A172 (cell line): ENCODE measurements at places on chromosomes 6 and 20. TPM values are rescaled to one million over a fixed set of nuclear protein-coding genes. Genes with fewer than 3 reads are reported as not detected.

GRCh38 chr6:101393251-101393828 lies at the start of gene GRIK2:
Gene GRIK2 (plus strand): TSS chr6:101393708.
- no peak for DNase-seq

GRCh38 chr6:134415656-134416055 lies 97.7 kb upstream of the SGK1 start:
- DNase-seq, result no peak

Gene SRMS
- total RNA-seq, result not detected in 2 replicates

DNA sequence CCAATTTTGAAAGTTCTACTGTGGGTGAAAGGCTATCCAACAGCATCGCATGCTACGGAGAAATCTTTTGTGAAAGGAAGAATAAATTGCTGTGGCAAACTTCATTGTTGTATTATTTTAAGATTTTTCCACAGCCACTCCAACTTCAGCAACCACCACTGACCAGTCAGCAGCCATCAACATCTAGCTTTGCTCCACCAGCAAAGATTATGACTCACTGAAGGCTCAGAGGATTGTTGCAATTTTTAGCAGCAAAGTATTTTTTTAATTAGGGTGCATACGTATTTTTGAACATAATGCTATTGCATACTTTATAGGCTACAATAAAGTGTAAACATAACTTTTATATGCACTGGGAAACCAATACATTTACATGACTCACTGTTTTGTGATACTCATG lies 493.5 kb downstream of the TFAP2A start:
- DNase-seq, result peak; percentile 15

Gene BPIFB2
- total RNA-seq, result not detected in 2 replicates

DNA sequence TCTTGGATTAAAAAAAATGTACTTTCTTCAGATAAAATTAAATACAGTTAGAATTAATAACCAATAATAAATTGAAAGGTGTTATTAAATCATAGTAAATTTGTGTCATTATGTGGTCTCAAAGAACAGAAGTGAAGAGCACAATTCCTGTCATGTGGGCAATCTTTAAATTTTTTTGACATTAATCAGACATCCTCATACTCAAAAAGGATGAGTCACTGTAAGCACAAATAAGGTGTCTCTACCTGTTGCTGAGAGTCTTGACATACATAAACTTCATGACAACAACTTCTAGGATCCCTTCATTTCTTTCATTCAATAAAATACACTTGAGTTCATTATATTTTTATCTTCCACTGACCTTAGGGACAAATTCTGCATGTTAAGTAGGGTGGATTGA lies 76.1 kb downstream of the SLC22A3 start:
- peak; percentile 18 for DNase-seq
